IPS DF 6.9 (cell line): ENCODE measurements at places on chromosomes 1 and 21.

DNA sequence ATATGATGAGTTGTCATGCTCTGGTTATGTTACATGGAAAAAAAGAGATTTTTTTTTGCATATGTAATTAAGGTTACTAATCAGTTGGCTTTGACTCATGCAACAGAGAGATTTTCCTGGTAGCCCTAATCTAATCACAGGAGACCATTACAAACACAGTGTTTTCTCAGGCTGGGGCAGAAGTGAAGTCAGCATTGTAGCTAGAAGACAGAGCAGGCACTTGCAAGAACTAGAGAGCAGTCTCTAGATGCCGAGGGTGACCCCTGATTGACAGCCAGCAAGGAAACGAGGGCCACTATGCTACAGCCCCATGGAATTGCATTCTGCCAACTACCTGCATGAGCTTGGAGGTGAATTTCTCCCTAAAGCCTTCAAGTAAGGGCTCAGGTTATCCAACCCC lies 151.3 kb downstream of the RUNX1 start:
- no peak for DNase-seq

DNA sequence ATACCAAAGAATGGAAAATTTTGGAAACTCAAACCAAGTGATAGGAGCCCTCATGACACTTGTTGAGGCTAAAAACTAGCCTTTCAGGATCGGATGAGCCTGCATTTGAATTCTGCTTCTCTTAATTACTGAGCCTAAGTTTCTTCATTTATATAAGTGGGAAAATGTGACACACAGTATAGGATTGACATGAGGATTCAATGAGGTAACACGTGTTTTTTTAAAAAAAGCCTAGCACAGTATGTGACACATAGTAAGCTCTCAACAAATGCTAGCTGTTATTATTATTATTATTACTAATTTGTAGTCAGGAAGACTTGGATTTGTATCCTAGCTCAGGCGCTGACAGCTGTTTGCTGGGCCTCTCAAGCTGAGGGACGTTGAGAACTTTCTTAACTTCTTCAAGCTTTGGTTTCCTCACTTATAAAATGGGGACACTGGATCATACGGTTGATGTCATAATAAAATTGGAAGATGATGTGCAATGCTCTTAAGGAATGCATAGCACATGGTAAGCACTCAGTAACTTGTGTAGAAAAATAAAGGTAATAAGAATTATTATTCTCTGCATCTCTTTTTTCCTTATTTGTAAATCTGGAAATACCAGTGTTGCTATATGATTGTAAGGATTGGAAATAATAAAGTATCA lies 55.4 kb upstream of the JUN start:
- DNase-seq = no peak

GRCh38 chr1:22320587-22321344 lies 130.9 kb upstream of the ZBTB40 start:
- DNase-seq = no peak

DNA sequence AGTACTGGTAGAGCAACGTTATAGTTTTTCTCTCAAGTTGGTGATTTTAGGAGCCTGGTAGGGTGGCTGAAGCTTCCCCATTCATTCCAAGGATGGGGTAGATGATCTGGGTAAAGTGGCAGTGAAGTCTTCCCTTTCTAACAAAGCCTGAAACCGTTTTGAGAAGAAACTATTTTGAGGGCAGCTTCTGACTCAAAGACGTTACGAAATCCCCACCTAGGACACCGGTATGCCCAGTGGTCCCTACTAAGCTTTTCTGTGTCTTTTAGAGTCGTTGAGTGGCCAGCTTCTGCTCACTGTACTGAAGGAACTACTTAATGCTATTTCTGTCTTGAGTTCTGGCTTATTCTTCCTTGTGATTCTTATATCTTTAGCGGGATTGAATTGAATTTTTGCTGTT lies 1.4 kb downstream of the WDTC1 start:
- no peak for DNase-seq

- no peak for DNase-seq
Measured at GRCh38 chr1:186286615-186287315, 88.3 kb downstream of the TPR start.

GRCh38 chr1:68112835-68113243 lies 62.4 kb upstream of the DIRAS3 start:
- no peak for DNase-seq

GRCh38 chr1:43437031-43437973 lies 16.4 kb downstream of the HYI start:
- no peak for DNase-seq

DNA sequence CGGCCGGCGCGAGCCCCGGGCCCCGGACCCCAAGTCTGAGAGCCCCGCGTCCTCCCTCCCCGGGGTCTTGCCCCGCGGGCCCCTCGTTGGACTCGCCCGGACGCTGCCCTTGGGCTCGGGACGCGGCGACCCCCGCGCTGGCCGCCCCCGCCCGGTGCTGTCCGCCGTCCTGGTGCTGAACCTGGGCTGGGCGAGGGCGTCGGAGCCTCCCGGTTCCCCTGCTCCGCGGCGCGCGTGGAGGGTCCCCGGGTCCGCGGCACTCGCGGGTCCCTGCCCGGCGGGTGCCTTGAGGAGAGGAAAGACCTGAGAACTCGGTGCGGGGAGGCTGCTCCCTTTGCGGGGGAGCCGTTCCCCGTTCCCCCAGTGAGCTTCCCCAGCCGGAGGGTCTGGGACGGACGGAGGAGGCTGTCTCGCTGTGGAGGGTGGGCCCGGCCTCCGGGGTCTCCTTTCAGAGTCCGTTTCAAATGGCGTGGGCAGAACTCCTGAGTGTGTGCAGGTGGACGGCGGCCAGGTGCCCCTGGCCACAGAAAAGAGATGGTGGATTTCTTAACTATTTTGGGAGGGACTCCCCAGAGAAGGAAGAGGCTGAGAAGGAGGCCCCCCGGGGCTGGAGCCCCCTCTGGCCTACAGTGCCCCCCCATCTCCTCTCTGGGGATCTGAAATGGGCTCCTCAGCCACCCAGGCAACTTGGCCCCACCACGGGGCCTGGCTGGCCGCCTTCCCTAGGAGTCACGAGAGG lies 595 bp downstream of the GABRD start:
- DNase-seq = no peak

DNA sequence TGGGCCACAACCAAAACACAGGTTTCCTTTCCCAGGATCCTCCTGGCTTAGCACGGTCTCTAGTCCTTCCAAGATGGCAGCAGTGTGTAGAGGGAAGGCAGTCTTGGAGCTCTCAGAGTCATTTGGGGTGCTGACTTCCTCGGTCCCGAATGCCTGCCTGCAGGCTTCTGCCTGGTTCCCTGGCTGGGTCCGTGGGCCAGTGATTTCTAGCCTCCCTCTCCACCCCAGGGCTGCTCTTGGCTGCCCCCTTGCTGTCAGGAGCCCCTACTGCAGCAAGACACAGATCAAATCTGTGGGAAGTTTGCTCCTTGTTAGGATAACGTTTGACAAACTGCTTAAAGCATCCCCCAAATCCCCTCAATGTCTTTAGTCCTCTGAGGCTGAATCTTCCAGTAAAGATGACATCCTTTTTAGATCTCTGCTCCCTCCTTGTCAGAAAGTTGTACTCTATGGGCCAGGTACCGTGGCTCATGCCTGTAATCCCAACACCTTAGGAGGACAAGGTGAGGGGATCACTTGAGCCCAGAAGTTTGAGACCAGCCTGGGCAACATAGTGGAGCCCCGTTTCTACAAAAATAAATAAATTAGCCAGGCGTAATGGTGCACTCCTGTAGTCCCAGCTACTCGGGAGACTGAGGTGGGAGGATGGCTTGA lies 272.5 kb downstream of the RRAGC start:
- peak; percentile 63 for DNase-seq

GRCh38 chr1:88979749-88980116 lies 12.7 kb downstream of the KYAT3 start:
- DNase-seq = no peak

DNA sequence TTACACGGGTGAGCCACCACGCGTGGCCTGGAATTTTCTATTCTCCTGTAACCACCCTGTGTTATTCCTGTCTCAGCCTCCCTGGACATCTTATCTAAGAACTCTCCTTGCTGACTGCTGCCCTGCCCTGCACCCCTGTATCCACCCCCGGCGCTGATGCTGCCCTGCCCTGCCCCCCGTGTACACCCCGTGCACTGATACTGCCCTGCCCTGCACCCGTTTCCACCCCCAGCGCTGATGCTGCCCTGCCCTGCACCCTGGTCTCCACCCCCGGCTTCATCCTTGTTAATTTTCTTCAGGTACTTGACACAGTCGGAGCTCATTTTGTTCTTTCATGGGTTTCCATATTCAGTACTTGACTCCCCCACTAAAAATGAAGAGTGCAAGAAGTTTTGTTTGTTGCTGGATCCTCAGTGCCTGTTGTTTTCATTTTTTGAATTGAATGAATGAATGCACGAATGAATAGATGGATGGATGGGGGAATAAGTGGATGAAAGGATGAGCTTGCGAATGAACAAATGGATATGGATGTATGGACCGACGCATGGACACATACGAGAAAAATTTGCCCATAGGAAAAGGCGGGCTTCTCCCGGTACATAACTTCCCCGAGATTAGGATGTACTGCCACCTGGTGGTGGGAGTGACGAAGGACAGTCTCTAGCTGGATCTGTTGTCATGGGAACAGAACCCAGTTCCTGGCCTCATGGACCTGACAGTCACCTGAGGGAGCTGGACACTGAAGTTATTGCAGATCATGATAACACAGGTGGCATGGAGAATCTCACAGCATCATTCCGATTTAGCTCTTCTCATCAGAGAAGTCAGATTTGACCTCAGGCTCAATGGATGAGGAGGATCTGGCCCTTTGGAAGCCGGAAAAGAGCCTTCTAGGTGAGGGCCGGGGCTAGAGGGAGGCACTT lies 14.9 kb downstream of the AADACL4 start:
- DNase-seq = peak; percentile 82

DNA sequence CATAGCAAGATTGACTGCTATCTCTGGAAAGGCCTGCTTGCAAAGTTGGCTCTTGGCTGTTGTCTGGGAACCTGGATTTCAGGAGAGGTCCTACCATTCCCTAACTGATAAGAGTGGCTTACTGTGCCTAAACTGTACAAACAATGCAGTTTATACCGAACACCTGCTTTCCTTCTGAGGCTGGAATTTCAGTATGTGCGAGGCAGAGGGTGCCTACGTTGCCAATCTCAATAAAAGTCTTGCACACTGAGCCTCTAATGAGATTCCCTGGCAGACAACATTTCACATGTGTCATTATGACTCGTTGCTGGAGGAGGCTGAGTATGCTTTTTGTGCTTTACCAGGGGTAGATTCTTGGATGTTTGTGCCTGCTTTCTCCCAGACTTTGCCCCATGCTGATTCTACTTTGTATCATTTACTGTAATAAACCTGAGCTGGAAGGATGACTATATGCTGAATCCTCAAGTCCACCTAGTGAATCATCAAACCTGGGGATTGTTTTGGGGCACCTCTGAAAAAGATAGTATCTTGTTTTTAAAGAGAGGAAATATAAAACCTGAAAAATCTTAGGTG lies 58.9 kb upstream of the GNG4 start:
- no peak for DNase-seq

DNA sequence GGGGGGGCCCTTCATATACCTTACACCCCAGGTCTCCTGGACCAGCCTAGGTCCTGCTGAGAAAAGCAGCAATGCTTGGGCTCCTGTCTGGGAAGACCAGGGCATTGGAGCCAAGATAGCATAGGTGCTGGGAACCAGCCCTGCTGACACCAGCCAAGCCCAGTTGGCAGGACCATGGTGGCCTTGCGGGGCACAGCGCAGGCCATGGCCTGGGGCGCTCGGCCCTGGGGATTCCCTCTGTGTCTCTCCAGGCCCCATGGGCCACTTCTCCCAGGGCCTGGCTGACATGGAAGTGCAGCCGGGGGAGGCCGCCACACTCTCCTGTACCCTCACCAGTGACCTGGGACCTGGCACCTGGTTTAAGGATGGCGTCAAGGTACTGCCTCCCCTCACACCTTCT lies 23.3 kb downstream of the IGFN1 start:
- DNase-seq = no peak

DNA sequence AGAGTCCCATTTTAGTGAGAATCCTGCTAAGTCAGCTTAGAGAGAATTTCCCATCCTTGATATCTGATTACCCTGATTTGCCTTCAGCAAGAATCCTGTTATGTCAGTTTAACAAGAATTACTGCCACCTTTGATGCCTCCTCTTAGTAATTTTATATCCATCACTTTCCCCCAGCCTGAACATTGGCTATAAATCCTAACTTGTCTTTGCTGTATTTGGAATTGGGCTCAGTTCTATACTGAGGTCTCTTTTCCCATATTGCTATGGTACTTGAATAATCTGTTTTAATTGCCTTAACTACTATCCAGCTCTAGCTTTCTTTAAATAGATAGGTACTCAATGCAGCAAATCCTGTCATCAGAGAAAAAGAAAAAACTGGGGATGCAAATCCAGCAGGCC lies 842.0 kb upstream of the ADAMTS5 start:
- DNase-seq = no peak

- DNase-seq = no peak
Measured at GRCh38 chr1:107523061-107523460, 382.2 kb downstream of the NTNG1 start.

- no peak for DNase-seq
Measured at GRCh38 chr1:208336137-208336518, 91.9 kb upstream of the PLXNA2 start.

GRCh38 chr1:199696225-199696624 lies 331.3 kb upstream of the NR5A2 start:
- no peak for DNase-seq

DNA sequence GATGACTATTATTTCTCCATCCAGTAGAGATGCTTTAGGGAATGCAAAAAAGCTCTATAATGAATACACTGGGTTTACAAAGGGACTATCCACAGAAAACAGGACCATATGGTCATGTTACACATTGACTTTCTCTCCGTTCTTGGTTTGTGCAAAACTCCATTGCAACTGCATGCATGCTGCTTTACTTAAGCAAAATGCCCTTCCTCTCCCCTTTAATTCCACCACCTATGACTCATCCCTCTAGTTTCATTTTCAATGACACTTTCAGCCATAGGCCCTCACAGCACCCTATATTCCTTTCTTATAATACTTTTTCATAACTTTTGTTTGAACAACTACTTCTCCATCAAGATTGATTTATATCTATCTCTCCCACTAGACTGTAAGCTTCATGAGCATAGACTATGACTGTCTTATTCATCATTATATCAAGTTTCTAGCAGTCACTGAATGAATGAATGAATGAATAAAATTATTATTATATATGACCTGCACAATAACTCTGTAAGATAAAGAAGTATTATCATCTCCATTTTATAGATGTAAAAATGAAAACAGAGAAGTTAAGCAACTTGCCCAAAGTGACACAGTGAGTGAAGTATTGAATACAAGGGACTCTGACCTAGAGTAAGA lies 248.9 kb downstream of the PLPP3 start:
- no peak for DNase-seq

- no peak for DNase-seq
Measured at GRCh38 chr1:174964972-174965361, 34.8 kb upstream of the CACYBP start.

DNA sequence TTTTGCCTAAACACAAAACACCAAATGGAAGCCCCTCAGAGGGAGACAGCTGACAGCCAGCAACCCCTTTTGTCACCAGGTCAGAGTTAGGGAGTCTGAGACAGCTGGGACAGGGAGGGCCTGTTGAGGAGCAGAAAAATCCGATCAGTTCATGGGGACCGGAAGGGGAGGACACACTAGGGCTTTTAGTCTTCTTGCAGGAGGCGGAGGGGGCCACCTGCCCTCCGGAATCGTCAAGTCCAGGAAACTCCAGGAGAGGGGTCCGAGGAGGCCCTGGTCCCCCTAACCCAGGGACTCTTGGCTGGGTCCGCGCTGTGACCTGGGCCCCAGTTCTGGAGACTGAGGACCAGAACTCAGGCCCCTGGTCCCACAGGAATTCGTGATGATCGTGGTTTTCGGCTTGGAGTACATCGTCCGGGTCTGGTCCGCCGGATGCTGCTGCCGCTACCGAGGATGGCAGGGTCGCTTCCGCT lies 34.2 kb downstream of the KCNQ4 start:
- no peak for DNase-seq
